CD4-positive, alpha-beta T cell (primary cell): ENCODE measurements at places on chromosomes 3 and 15.

DNA sequence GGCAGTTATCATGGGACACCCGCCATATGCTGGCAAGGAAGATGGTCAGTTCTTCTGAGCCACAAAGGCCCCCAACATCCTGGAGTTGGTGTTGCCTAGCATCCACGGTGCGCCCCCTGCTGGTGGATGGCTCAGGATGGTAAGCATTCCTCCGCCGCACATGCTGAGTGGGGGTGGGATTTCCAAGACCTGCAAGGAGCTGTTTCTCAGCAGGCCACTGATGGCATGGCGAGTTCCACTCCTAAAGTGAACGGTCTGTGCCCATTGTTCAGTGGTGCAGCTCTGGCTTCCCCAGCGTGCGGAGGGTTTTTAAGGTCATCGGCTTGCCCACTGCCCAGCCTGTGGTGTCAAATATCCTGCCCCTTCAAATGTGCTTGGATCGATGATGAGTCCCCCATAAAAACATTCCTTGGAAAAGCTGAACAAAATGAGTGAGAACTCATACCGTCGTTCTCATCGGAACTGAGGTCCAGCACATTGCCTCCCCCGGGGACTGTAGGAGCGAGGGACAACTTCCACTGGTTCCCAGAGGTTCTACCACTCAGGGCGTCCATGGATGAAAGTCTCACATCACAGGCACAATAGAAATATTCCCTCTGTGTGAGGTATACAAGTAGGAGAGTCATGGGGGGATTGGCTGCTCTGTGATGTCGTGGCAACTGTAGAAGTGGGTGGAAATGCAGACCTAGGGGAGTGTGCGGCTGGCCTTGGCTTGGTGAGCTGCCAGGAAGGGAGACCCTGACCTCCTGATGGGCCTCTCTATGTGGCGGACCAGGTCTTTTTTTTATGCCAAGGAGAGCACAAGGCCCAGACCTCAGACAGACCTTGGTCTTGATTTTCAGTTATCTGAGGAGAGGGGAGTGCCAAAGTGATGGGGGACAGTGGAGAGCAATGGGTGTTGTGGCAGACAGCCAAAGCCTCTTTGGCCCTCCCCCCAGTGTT lies 102.0 kb downstream of the SNRPN start:
- H3K36me3 ChIP-seq = peaks cover 77% of the 10 kb centered on the region
- DNase-seq = no peak
- H3K4me1 ChIP-seq = no peaks in the 10 kb centered on the region
- H3K27me3 ChIP-seq = no peaks in the 10 kb centered on the region

GRCh38 chr3:172384836-172385235 lies 63.4 kb downstream of the GHSR start:
- H3K4me1 ChIP-seq = no peaks in the 10 kb centered on the region
- no peak for DNase-seq
- no peak overlapping the region for H3K27ac ChIP-seq
- H3K4me3 ChIP-seq = no peak overlapping the region

DNA sequence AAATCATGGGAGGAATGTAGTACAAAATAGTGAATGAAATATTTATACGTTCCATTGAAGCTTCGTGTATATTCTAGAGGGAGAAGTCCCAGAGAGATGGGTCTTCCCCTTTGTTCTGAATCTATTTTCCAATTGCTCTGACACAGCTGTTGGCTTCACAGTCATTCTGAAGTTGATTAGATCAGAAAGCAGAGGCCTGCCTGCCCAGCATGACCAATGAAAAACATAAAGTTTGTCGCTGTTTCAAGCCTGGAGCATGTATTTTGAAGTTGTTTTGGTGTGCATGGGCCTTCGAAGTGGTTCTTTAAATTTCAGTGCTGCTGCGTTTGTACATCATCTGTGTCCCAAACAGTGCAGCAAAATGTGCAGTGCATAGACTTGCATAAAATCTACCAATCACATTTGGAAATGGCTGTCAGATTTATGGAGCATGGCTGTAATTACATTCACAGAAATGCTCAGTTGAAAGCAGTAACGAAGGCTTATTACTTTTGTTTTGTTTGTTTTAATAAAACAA lies 31.0 kb upstream of the RBMS3 start:
- no peak for DNase-seq
- no peaks in the 10 kb centered on the region for H3K27me3 ChIP-seq
- no peaks in the 10 kb centered on the region for H3K4me1 ChIP-seq
- no peak overlapping the region for H3K4me3 ChIP-seq
- H3K27ac ChIP-seq = no peak overlapping the region
- H3K36me3 ChIP-seq = no peaks in the 10 kb centered on the region

DNA sequence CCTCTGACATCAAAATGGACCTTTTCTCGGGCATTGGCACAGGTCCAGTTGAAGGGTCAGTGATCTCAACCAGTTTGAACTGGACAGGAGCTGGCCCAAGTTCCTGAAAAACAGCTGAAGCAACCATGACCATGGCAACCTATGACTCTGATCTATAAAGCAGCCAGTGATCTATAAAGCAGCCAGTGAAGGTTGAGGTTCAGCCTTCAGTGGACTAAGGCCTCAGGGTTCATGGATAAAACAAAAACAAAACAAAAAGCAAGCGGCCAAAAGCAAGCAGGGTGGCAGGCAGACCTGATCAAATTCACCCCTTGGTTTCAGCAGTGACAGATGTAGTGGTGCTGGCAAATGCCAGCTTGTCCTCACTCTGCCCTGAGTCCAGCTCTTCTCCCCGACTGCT lies 10.0 kb upstream of the CHRNB4 start:
- no peaks in the 10 kb centered on the region for H3K27me3 ChIP-seq
- no peak overlapping the region for H3K4me3 ChIP-seq
- H3K36me3 ChIP-seq = no peaks in the 10 kb centered on the region

DNA sequence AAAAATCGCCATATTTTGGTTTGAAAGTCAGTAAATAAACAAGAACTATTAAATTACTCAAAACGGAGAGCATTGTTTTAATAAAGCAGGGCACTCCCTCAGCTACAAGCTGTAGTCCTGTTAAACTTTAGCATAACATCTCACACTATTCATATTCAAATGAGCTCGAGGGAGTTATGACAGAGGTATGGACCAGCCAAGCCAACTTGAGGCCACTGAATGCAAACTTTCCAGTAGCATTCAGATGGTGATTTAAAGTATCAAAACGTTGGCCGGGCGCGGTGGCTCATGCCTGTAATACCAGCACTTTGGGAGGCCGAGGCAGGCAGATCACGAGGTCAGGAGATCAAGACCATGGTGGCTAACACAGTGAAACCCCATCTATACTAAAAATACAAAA lies 132.9 kb downstream of the GABRB3 start:
- H3K4me3 ChIP-seq = no peak overlapping the region
- no peak overlapping the region for H3K27ac ChIP-seq
- no peaks in the 10 kb centered on the region for H3K36me3 ChIP-seq
- DNase-seq = no peak

- no peak for DNase-seq
- no peaks in the 10 kb centered on the region for H3K36me3 ChIP-seq
- H3K27me3 ChIP-seq = no peaks in the 10 kb centered on the region
- no peak overlapping the region for H3K27ac ChIP-seq
Measured at GRCh38 chr3:74352166-74352565, 262.3 kb downstream of the CNTN3 start.

DNA sequence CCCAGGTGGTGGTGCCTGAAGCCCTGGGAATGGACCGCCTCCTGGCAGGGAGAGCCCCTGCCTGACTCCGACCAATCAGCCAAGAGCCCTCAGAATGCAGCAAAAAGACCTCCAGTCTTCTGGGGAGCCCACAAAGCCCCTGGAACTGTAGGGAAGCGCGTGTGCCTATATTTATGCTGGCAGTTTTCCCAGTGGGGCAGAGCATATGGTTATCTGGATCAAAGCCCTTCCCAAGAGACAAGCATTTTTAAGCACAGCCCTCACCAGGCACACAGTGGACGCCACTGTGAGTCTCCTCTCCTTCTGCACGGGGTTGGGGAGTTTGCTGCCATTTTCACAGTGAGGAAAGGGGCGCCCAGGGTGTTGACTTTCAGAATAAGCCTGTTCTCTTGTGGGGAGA lies 80.9 kb upstream of the RPL32 start:
- DNase-seq = no peak
- no peak overlapping the region for H3K4me3 ChIP-seq
- no peak overlapping the region for H3K27ac ChIP-seq
- peaks cover 97% of the 10 kb centered on the region for H3K36me3 ChIP-seq
- peaks cover 26% of the 10 kb centered on the region for H3K4me1 ChIP-seq

GRCh38 chr3:172249039-172249438 lies 199.2 kb downstream of the GHSR start:
- peaks cover 9% of the 10 kb centered on the region for H3K36me3 ChIP-seq
- no peak for DNase-seq
- no peak overlapping the region for H3K4me3 ChIP-seq

DNA sequence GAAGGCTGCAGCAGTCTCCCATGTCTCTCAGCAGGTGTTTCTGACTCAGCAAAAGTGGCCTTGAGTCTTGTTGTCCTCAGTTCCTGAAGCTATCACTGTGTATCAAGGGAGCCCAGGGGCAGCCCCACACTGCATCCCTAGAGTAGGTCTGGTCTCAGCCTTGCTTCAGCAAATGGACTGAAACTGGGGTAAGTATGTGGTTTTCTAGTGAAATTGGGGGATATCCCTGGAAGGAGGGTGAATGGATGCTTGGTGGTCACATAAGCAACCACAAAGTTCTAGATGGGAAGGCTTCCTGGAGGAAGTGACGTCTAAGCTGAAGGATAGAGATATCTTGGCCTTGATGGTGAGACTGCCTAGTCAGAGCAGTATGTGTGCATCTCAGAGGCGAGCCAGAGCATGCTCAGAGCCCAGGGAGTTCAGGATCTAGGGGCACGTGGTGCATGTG lies 38.4 kb downstream of the TMEM158 start:
- H3K4me1 ChIP-seq = no peaks in the 10 kb centered on the region
- H3K36me3 ChIP-seq = no peaks in the 10 kb centered on the region
- H3K27me3 ChIP-seq = no peaks in the 10 kb centered on the region
- no peak overlapping the region for H3K27ac ChIP-seq
- DNase-seq = no peak
- H3K4me3 ChIP-seq = no peak overlapping the region

DNA sequence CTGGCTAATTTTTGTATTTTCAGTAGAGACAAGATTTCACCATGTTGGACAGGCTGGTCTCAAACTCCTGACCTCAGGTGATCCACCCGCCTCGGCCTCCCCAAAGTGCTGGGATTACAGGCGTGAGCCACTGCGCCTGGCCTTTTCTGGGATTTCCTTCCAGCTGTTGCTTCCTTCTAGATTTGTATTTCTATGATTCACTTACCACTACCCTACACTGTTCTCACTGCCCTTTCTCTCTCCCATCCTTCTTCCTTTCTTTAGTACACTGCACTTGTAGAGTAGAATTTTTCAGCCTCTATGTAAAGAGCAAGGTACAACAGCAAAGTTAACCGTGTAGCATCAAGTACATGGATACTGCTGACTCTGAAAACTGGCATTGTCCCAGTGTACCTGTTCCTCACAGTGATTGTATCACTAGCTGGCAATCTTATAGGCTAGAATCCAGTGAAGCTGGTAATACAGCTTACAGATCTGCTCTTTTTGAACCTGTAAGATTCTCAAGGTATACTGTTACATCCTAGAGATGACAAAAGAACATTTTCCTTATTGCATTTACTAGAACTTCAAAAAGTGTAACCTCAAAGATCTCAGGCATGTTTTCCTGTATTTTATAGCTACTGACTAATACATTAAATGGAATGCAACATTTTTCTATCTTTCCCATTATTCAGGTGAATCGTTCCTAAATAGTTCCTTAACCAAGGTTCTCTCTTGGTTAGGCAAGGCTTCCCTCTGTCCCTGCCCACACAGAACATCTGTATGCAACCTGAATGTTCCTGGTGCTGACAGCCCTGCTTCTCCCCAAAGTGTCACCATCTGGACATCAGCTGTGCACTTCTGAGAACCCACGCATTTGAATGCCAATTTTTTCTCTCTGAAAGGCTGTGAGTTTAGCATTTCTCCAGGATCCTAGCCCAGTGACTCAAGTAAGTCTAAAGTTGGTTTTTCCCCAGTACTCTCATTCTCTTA lies 74.1 kb upstream of the RAP2B start:
- no peak for DNase-seq
- H3K36me3 ChIP-seq = no peaks in the 10 kb centered on the region
- H3K27me3 ChIP-seq = no peaks in the 10 kb centered on the region
- H3K27ac ChIP-seq = no peak overlapping the region
- H3K4me3 ChIP-seq = no peak overlapping the region

- DNase-seq = no peak
- H3K27me3 ChIP-seq = no peaks in the 10 kb centered on the region
- H3K36me3 ChIP-seq = no peaks in the 10 kb centered on the region
- H3K4me3 ChIP-seq = no peak overlapping the region
- H3K27ac ChIP-seq = no peak overlapping the region
- no peaks in the 10 kb centered on the region for H3K4me1 ChIP-seq
Measured at GRCh38 chr3:194505791-194506415, 19.1 kb upstream of the ATP13A3 start.

DNA sequence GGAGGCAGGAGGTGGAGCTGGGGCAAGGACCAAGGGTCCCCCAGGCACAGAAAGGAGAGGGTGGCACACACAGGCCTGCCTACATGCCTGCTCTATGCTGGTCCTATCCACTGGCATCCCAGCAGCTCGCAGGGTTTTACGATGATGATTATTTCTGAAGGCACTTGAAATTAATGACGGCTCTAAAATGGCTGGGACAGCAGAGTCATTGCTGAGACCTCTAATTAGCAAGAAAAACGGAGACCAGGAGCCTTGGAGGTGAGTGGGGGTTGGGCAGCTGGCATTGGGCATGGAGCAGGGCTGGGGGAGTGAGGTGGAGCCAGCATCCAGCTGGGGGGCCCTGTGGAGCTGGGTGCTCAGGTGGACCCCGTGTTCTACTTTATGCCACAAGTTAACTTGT lies 3.5 kb upstream of the LINGO1 start:
- no peak overlapping the region for H3K27ac ChIP-seq
- H3K4me3 ChIP-seq = no peak overlapping the region
- no peak for DNase-seq
- peaks cover 21% of the 10 kb centered on the region for H3K4me1 ChIP-seq
- peaks cover 54% of the 10 kb centered on the region for H3K27me3 ChIP-seq

DNA sequence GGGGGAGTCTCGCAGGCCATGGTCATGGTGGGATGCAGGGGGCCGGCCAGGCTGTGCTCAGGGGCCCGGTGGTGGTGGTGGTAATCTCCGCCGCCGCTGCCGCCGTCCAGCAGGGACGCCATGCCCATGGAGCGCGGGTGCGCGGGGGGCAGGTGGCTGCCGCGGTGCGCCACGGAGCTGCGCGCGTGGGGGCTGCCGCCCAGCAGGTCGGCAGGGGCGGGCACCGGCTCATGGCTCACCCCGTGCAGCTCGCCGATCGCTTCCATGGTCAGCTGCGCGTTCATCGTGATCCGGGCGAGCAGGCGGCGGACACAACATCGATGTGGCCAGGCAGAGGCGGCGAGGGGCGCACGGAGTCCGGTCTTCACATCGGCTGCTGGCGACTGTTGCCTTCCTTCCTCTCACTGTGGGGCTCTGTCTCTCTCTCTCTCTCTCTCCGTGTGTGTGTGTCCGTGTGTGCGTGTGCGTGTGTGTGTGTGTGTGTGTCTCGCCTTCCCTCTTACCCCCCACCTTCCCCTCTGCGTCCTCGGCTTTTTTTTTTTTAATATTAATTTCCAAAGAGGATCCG lies 451 bp downstream of the ONECUT1 start:
- peaks cover 51% of the 10 kb centered on the region for H3K4me1 ChIP-seq
- H3K4me3 ChIP-seq = peak overlapping the region; percentile 45
- DNase-seq = no peak
- no peak overlapping the region for H3K27ac ChIP-seq
- peaks cover 89% of the 10 kb centered on the region for H3K27me3 ChIP-seq
